ENCODE measurements at places on chromosomes 11 and 22.
A peak's percentile ranks its signal among the peaks of the same experiment; 100 is the strongest.

DNA sequence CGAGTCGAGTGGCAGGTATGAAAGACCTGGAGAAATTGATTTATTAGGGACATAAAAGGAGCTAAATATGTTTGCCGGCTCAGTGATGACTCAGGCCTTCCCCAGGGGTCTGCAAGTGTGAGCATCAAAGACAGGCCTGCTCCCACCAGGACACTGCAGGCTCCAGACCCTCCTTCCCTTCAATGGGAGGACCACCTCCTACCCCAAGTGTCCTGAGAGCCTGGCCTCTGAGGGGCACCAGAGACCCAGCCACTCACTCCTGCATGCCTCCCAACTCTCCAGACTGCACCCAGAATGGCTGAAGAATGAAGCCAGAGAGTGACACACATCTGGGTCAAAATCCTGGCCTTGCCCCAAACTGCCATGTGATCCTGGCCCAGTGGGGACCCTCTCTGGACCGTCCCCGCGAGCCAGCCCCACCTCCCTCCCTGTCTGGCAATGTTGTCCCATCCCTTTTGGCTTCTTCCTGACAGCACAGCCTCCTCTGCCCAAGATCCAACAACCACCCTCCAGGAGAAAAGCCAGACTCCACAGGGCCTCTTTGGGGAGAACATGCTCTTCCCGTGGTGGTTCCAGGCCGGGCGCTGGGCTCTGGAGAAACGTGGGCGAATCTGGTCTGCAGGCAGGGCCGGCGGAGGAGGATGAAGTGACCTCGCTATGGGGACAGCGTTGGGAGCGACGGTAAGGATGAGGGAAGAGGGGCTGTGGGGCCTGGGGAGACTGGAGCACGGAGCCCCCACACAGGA is 36.2 kb downstream of the CYTH4 start:
- no peak for DNase-seq

DNA sequence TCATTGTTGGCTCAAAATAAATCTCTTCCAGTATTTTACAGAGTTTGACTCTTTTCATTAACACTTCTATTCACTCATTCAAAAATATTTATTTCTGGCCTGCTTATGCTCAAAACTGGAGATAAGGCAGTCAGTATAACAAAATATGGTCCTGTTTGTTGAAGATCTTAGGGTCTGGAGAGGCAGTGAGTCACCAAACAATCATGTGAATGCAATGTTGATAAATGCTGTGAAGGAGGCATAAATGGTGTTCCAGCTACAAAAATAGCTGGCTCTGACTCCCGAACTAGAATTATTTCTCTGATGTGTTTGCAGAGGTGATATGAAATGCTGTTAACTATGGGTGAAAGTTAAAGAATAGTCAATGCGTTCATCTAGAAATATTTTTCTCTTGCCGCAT is 390.6 kb downstream of the AASDHPPT start:
- no peak for DNase-seq

DNA sequence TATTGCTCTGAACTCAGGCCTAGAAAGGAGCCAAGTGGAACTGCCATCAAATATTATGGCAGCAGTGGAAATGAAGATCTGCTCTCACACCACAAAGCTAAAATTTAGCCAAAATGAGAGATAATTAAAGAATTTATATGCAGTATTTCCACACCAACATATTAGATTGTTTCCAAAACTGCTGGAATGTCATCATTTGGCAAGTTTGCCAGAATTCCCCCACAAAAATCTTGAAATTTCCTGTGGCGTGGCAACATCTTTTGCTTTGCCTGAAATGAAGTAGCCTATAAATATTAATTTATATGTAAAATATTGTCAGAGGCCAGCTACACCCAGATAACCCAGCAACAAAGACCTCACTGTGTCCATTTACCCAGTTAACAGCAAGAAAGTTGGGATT is 13.8 kb downstream of the C11orf71 start:
- DNase-seq, result no peak

DNA sequence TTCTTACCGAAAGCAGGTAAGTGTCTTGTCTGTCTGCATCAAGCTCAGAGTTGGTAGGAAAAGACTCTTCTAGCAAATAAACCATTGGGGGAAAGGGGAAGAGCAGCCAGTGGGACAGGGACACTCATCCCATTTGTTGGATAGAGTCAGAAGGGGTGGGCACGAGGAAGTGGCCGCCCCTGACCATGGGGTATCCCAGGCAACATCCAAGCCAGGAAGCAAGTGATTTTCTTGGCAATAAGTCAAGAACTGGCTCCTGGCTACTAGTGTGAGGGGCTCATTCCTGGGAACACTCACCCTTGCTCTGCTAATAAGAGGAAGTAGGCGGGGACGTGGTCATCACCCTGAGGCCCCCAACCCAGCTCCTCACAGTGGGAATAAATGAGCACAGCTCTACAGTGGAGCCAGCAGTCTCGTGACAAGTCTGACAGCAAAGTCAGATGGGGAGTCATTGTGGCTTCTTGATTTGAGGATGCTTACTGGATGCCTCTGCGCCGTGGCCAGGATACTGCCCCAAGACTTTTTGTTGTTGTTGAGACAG is 6.7 kb downstream of the SLC25A18 start:
- DNase-seq, result no peak

- no peak for DNase-seq
Observed at GRCh38 chr22:23230348-23231068, 50.2 kb downstream of the BCR start.

DNA sequence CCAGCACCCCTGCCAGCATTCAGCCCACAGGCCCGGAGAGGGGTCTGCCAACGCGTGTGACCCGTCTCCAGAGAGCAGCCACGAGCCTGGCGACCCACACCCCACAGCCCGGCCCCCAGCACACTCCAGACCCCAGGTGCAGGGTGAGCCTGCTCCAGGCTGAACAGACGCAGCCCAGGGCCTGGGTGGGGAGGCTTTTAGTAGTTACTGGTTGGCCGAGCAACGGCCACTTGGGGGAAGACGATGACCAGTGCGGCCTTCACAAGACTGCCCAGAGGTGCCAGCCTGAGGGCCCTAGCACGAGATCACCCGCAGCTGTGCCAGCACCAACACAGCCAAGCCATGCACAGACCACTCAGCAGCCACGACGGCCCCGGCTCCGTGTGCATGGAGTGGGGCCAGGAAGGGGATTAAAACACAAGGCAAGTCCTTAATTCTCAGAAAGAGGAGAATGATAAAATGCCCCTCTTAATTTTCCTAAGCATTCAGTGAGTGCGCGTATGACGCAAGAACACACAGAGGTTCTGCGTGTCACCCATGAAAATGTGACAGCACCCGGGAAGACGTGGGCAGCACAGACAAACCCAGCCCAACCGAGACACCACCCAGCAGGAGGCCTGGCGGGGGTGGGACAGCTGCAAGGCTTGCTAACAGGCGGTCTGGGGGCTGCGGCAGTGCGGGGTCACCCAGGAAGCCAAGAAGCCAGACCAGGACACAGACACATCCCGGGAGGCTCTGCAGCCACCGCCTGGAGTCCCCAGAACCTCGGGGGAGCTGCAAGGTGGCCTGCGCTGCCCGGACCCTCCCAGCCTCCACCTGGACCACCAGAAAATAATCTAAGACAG is 47.6 kb downstream of the BRD1 start:
- no peak for DNase-seq

GRCh38 chr11:7639643-7640025 is 33.7 kb downstream of the CYB5R2 start:
- DNase-seq, result no peak

- DNase-seq, result no peak
Observed at GRCh38 chr11:26828288-26828687, 106.4 kb upstream of the SLC5A12 start.

- DNase-seq, result no peak
Observed at GRCh38 chr11:118151431-118151830, 1.2 kb downstream of the SCN4B start.

- no peak for DNase-seq
Observed at GRCh38 chr11:17898782-17899181, 114.1 kb downstream of the SERGEF start.

DNA sequence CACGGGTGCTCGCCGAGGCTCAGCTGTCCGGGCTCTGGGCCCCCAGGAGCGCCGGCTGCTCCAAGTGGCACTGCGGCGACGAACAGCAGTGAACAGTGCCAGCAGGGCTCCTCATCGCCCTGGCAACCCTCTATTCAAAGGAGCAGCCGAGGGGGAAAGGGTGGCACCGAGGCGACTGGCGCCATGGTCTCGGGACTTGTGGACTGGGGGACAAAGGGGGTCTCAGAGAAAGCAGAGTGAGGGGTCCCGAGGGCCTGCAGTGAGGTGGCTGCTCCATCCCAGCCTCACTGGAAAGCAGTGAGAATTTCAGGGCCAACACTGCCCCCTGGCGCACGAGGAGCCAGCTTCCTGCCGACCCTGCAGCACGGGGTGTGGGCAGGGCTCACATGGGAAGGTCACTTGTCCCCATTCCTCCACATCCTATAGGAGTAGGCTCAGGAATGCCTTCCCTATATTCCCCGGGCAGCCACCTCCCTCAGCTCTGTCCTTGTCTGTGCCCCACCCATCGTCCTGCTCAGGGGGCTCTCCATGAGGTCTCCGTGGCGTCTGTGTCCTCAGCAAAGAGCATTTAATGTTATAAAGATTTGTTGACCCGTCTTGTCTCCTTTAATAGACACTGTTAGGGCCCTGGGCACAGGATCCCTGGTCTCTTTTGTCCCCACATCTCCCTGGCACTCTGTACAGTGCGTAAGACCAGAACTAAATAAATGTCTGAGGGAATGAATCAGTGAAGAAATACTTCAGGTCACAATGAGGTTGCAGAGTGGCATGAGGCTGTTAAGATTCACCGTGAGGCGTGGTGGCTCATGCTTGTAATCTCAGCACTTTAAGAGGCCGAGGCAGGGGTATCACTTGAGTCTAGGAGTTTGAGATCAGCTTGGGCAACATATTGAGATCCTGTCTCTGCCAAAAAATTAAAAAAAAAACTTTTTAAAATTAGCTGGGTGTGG is 26.4 kb downstream of the LRFN4 start:
- DNase-seq, result peak; percentile 26

DNA sequence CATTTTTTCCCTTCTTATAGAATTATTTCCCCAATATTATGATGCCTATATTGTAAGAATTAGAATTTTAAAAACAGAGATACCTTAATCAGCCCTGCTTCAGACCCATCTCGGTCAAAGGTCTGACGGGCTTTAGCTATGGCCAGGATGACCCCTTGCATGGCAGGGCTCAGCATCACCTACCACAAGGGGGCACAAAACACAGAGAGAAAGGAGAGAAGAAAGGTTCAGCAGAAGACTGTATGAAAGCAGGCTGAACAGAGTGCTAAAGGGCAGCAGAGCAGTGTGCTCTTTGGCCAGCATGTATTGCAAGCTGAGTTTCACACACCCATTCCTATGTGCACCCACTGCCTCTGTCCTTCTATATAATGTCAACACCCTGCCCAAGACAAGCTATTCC is 26.8 kb downstream of the CLDN25 start:
- DNase-seq, result no peak

- no peak for DNase-seq
Observed at GRCh38 chr11:125214601-125215565, 50.3 kb downstream of the PKNOX2 start.

- no peak for DNase-seq
Observed at GRCh38 chr11:8477151-8477550, 116.9 kb downstream of the STK33 start.

GRCh38 chr11:120749395-120749794 is 237.8 kb downstream of the GRIK4 start:
- DNase-seq, result no peak

DNA sequence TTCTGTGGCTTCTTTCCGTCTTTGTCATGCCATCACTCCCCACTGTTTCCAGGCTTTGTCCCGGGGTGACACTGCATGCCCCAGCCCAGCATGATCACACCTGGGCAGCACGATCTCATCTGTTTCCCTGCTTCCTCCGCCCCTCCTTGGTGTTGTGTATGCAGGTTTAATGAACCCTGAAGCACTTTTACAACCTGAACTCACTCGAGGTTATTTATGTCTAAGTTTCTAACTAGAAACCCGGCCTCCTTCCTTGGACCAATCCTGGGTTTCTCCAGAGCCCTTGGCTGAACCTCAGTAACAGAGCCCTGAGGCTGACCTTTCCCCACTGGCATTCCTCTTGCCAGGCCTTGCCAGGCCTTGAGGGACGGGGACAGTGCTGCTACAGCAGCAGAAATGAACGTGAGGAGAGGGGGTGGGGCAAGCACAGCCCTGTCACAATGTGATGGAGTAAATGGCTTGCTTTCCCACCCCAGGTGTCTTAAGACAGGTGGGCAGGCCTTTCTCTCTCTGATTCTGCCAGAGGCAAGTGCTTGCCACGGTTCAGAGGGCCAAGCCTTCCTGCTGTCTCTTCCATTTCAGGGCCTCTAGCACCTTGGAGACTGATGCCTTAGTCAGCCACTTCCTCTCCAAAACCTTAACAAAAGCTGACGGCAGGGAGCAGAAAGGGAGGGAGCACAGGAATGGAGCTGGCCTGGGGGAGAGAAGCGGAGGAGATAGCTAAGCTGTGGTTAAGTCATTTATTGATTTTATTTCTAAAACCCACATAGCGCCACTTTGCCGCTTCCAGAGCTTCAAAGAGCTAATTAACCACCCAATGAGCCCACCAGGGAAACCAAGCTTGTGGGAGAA is 3.1 kb upstream of the PYGM start:
- no peak for DNase-seq

GRCh38 chr11:95716266-95716665 is 73.3 kb downstream of the FAM76B start:
- no peak for DNase-seq

DNA sequence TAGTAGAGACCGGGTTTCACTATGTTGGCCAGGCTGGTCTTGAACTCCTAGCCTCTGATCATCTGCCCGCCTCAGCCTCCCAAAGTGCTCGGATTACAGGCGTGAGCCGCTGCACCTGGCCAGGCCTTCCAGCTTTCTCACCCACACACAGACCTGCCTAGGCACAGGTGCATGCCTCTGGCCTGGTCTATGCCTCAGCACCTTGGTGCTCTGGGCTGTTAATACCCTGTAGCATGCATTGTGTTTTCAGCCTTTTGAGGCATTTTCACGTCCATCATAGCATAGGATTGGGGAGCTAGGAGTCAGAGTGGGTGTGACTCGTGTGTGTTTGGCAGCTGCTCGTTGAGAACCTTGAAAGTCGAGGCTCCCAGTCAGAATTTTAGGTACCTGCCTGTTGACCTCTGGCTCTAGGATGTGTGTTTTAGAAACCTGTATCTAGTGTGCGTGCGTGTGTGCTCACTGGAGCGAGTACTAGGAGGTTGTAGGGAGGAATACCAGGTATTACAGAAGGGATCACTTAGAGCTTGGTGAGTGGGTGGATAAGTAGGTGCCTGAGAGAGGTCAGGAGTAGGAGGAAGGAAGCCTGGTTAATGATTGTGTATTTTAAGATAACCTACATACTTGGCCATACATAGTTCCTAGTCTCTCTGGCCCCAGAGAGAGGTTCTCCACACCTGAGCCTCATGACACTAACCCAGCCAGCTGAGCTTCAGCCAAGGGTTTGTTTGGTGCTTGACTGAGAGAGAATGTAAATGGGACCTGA is 20.0 kb downstream of the CRKL start:
- no peak for DNase-seq

DNA sequence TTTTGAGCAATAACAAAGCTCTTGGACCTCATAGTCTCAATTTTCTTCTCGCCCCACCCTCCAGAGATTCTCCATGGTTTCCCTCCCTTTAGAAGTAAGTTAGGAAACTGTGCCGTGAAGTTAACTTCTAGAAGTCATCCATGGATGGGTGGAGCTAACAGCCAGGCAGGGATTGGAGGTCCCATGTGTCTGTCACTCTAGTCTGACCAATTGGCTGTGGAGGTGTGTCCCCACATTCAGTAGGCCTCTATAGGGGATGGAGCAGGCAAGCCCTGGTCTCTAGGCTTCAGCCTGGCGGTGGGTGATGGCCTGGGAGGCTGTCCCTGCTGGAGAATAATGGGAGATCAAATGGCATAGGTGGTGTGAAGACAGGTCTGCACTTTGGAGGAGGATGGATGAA is 50.7 kb downstream of the TP53I11 start:
- DNase-seq, result peak; percentile 8

Data from stimulated activated CD4-positive, alpha-beta T cell treated with anti-CD3 and anti-CD28 coated beads, Interleukin-15, amount 100 ng/mL, for 48 hours (primary cell).